ENCODE measurements at places on chromosomes 4 and X.

GRCh38 chr4:145195167-145195952 lies 15.0 kb upstream of the OTUD4 start:
- no peak for DNase-seq

DNA sequence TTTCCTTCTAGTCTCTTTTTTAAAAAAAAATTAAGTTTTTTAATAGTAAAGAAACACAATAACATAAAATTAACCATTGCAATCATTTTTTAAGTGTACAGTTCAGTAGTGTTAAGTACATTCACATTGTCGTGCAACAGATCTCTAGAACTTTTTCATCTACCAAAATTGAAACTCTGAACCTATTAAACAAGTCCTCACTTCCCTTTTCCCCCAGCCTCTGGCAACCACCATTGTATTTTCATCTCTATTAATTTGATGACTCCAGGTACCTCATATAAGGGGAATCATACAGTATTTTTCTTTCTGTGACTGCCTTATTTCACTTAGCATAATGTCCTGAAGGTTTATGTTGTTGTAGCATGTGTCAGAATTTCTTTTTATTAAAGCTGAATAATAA lies 31.8 kb downstream of the MSL3 start:
- DNase-seq: no peak

- no peak for DNase-seq
Measured at GRCh38 chrX:130704053-130705038, 198.7 kb downstream of the ENOX2 start.

- DNase-seq: no peak
Measured at GRCh38 chr4:5827108-5828004, 65.5 kb downstream of the CRMP1 start.

DNA sequence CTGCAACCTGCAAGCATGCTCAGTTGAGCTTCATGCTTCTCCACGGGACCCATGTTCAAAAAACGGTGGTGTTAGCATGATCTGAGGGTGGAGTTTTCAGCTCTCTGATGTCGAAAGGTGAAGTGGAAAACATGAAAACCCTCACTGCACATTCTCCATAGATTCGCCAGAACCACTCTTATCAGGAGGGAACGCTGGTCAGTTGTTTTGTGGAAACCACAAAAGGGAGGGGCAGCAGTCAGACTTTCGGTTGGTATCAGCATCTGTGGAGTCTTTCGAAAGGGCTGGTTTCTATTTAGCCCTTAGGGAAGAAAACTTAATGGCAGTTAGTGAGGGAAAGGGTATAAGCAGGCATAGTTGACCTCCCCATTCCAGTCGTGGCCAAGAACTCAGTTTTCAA lies 12.6 kb downstream of the PPA2 start:
- DNase-seq: peak; percentile 73

DNA sequence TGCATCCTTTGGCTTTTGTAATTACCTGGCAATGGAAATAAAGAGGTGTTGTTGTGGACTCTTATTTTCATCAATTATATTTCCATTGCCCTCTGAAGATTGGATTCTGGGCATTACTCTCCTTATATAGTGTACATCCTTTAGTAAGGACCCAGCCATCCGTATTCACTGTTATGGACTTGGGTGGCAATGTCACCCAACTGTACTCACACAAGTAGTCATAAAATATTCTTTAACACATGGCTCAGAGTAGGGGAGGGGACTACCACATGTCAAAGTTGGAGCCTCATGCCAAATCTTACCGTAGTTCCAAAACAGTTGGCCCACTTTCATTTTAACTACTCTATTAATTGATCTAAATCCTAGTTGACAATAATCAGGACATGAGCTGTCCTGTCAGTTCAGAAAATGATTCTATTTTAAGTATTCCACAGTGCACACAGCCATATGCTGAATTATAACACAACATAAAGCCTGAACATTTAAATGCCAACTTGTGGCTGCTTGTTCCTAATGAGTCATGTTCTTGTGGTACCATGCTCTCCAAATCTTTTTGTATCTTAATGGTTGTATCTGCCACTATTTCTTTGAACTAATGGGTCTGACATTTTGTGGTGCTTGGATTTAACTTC lies 4.9 kb downstream of the FRAS1 start:
- DNase-seq: no peak

GRCh38 chr4:41427931-41428600 lies 109.9 kb upstream of the LIMCH1 start:
- DNase-seq: no peak

GRCh38 chr4:55524844-55525571 lies 21.7 kb downstream of the CLOCK start:
- no peak for DNase-seq

DNA sequence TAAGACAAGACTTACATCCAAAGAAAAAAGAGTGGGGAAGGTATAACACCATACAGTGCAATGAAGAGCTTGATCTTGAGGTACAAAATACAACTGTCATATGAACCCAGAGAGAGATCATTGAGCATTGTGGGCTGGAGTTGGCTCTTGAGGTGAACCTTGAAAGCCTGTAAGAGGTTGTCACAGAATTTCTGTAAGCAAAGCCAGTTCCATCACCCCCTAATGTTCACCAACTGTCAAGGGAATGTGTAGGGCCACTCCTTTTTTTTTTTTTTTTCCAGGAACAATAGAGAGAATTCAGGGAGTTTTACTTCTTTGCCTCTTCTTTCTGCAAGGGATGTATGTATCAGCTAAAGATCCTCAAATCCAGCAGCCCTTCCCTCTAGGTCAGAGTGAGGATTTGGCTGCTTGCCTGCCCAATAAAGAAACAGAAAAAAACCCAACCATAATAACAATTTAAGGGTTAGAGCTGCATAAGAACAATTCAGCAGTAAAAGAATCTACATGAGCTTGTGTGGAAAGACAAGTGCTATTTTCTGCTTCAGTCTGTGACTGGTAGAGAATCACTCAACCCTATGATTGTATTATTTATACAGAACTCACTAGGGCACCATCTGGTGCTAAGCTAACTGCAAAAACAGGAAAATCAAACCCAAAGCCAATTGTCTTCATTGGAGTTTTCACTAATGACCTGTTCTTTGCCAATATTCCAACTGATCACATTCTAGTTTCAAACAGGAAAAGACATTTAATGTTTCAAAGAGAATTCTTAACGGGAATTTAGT lies 217.5 kb upstream of the TEX13C start:
- no peak for DNase-seq

- DNase-seq: peak; percentile 45
Measured at GRCh38 chrX:145609951-145610511, 207.6 kb upstream of the SLITRK2 start.

DNA sequence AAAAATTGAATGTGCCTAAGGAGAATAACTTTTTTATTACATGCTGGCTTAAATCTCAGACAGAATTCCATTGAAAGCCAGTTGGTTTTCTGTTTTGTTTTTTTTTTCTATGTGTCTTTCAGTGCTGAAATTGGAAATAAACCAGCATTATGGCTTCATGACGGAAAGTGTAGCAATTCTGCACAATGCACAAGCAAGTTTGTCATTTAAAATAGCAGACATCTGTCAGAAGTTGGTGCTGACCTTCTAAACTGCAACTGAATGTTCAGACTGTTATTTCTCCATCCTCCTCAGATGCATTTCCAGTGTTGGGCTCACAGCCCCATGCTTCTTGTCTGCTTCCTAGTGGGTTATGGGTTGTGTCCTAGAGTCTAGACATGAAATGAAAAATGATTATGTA lies 107.2 kb upstream of the LIMCH1 start:
- peak; percentile 59 for DNase-seq

DNA sequence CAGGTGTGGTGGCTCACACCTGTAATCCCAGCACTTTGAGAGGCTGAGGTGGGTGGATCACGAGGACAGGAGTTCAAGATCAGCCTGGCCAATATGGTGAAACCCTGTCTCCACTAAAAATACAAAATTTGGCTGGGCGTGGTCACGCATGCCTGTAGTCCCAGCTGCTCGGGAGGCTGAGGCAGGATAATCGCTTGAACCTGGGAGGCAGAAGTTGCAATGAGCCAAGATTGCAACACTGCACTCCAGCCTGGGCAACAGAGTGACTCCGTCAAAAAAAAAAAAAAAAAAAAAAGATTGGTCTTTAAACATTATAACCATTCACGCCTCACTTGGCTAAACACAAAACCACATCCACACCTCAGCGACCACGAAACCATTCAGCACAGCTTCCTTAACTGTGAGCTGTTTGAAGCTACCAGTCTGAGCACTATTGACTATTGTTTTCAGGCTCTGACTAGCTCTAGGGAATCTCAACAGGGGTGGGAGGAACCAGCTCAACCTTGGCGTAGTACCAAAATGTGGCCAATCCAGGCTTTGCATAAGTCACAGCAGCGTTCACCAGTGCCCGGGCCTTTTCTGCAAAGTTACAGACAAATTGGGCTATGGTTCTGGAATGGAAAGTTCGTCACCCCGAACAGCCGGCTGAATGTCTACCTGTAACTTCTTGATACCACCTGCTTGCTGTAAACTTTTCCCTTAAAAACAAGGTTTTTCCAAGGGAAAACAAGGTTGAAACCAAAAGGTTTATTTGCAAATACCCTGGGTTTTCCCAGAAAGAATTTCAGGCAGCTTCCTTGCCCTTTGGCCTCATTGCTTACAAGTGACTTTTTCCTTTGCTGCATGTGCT lies 73.6 kb upstream of the DHX15 start:
- peak; percentile 89 for DNase-seq

DNA sequence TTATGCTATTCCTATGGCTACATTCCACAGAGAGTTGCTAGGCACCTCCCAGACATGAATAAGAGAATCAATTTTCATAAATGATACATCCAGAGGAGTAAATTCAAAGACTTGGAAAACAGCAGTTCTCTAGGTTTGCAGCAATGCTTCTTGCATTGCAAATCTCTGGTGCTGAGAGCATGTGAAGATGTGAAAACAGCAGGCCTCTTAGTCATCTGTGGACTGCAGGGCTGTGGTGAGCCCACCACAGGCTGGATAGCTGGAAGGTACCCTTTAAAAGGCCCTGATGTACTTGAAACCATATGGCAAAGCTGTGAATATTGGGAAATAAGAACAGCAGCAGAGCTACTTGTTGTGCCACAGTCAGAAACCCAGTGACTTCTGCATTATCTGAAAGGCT lies 2135.9 kb downstream of the ARAP2 start:
- DNase-seq: no peak

- DNase-seq: no peak
Measured at GRCh38 chr4:125135652-125136051, 179.1 kb upstream of the FAT4 start.

- peak; percentile 4 for DNase-seq
Measured at GRCh38 chr4:183747931-183748670, 89.0 kb downstream of the TRAPPC11 start.

DNA sequence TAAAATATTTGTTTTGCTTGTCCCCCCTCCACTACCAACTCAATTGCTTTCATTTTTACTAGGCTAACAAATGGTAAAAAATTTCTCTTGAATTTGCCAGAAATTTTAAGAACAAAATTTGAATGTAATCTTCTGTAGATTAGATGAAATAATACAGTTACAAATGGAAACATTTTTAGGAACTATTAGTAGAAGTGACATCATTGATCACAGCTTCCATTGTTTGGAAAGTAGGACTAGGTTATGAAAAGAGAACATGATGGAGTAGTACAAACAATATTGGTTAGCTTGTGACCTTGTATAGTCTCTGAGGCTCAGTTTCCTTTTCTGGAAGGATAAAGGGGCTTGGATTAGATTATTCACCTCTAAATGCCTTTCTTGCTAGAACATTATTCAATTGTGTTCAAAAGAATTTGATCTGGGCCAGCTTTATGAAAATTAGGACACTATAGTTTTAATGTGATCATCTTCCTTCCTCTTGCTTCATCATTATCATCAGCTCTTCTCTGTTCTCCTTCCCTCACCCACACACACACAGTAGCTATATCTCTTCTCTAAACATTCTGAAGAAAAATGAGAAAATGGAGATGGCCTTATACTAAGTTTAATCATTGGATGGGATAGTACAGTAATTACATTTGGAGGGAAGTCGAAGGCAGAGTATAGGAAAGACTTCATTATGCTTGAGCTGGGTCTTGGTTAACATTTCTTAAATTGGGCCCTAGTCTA lies 9.9 kb downstream of the MTMR1 start:
- DNase-seq: no peak

GRCh38 chr4:155249016-155249566 lies 40.7 kb downstream of the NPY2R start:
- no peak for DNase-seq

DNA sequence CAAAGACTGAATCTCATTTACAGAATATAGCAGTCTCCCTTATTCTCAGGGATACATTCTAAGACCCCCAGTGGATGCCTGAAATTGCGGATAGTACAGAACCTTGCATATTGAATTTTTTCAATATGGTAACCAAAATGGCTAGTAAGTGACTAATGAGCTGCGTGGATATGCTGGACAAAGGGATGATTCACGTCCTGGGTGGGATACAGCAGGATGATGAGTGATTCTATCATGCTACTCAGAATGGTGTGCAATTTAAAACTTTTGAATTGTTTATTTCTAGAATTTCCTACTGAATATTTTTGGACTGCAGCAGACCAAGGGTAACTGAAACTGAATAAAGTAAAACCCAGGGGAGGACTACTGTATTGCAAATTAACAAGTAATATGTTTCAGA lies 66.7 kb downstream of the STAG2 start:
- no peak for DNase-seq

DNA sequence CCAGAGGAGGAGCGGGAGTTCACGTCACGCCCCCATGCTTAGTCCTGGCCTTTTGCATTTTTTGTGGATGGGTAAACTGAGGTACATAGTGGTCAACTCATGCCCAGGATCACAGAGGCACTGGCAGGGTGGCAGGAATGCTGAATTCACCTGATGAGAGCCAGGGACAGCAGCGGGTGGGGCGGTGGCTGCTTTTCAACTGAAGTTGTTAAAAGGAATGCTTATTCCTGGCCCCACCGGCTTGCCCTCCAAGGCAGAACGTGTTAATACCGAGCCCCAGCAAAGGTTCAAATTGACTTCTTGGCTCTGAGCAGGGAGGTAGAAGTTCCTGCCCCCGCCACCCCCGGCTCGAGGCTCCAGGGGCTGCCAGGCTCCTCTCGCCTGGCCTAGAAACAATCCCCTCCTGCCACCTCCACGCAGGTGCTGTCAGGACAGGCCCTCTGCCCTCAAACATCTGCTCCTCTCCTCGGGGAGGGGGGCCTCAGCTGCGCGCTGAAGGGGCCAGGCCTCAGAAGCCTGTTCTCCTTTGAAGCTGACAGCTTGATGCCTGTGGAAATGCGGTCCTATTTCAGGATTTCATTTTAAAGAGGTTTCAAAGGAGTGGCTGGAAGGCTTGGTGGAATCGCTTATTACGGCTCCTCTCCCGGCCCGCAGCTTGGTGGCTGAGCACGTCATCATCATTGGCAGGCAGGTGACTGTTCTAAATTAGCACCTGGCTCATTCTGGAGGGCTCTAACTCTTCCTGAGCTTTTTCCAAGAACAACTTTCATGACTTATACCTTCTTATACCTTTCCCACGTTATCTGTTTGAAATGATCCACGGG lies 93.0 kb downstream of the PHKA2 start:
- DNase-seq: no peak

GRCh38 chr4:148510211-148510610 lies 68.0 kb upstream of the NR3C2 start:
- no peak for DNase-seq

- DNase-seq: no peak
Measured at GRCh38 chrX:154458954-154459778, 1.1 kb downstream of the PLXNA3 start.

GRCh38 chr4:111879539-111879938 lies 265.7 kb upstream of the FAM241A start:
- DNase-seq: no peak

GRCh38 chrX:27463187-27463586 lies at the start of gene PPP4R3C:
TSS of gene PPP4R3C (minus strand) at chrX:27463341. CDS start at chrX:27463296, 45 bp downstream.
- DNase-seq: no peak
